ENCODE measurements at places on chromosomes 4 and X.

- no peak for DNase-seq
Measured at GRCh38 chr4:54077812-54078211, 13.4 kb upstream of the CHIC2 start.

GRCh38 chr4:1049591-1049905 is 38.1 kb downstream of the FGFRL1 start:
- DNase-seq: no peak

DNA sequence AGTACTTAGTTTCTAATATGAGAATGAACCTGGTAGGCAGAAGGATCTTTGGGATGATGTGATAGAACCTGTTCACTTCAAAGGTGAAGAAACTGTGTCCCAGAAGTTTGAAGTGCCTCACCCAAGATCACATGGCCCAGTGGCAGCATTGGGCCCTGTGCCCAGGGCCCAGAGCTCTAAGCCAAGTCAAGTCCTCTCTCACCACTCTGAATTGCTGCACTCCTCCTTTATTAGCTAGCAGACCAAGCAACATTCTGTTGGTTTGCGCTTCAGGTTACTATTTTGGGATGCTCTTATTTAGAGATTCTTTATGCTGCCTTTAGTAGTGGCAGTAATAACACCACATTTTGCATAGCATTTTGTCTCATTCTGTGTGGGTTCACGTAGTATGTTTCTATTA is 82.7 kb downstream of the PARM1 start:
- DNase-seq: no peak

DNA sequence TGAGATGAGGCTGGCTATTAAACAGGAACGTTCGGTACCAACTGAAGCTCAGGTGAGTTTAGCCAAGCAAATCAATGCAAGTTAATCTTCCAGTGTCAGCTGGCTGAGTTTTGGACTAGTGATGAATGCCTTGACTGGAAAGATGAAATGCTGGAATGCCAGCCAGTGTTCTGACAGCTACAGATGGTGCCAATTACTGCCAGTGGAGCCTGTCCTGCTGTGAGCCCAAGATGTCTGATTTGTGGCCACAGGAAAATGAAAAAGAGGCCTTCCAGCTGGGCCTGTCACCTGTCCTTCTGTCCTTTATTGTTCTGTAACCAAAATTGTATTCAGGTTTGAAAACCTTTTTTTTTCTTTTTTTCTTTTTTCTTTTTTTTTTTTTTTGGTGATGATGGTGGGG is 223.1 kb downstream of the AFF2 start:
- DNase-seq: peak; percentile 55

DNA sequence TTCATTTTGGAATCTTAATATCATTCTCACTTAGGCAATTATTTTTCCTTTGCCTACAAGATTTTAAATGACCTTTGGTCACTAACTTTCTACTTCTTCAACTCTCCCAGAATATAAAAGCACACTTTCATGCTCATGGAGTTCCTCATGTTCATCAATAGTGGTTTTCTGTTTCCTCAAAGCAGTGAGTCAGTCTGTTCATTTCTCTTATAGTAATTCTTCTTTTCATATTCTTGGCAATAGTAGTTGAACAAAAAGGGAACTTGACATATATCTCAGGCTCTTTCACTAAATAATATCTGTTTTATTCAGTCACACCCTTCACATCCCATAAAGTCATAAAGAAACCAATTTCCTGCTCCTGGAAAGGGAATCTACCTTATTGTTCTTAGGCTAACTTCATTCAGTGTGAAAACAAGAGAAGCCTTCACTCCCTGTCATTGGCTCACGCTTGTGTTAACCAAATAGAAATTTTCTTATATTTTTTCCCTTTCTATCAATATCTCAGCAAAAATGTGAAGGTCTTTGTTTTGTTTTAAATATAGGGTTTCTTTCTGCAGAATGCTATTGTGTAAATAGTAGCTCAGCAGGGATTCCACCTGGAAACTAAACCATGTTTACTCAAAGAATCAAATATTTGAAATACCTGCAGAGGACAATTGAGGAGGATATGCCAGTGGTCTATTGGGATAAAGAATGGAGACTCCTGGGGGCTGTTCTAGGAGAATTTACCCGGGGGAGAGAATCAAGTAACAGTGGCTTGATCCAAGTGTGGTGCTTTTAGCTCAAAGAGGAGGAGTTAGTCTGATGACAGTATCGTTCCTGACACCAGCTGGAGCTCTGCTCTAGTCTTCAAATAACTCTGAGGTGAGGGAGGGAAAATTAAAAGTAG is 13.4 kb upstream of the TNIP3 start:
- DNase-seq: no peak

DNA sequence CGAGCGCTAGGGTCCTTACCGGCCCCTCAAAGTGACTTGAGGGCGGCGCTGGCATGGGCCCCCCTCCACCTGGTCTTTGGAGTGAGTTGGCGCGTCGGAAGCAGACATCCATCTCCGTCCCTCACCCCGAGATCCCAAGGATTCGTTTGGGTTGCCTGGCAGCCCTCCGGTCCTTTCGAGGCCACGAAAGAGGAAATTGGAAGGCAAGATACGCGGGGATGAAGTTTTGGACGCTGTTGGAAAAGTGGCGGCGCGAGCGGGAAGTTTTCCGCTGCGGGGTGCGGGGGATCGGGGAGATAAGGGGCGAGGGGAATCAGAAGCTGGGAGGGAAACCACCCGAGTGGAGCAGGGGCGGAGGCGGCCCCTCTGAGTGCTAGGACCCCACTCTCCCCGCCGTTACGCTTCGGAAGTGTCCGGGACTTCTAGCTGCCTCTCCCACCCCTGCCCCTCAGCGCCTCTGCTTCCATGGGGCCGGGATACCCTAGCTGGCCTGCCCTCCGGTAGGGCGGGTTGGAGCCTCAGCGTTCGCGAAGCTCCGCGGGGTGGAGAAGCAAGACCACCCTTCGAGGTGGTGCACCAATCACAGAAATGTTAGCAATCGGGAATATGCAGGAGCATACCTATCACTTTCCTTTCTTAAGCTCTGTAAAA is 57.8 kb downstream of the FRMPD3 start:
- DNase-seq: no peak
